ENCODE measurements at places on chromosomes 5 and 9. TPM values are rescaled to one million over a fixed set of nuclear protein-coding genes. Genes with fewer than 3 reads are reported as not detected.

GRCh38 chr9:120443489-120443888, 136.5 kb downstream of the CDK5RAP2 start:
- DNase-seq, result no peak

- DNase-seq, result no peak
Observed at GRCh38 chr5:14726066-14726838, 61.7 kb downstream of the OTULIN start.

DNA sequence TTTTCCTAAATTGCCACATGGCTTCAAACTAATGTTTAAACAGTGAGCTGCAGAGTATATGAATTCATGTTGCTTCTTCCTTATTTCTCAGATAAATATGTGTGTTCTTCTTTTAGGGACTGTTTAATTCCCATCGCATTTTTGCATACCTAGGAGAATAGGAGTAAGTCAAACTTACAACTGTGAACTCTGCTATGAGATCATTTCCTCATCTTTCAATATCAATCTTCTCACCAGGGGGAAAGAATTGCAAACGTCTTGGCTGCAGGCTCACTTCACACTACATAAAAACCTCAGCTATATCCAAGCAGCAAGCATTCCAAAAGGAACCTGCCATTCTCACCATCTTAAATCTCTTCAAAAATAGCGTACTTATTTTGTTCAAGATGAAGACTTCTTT, 271.0 kb downstream of the DNAH5 start:
- DNase-seq, result no peak

DNA sequence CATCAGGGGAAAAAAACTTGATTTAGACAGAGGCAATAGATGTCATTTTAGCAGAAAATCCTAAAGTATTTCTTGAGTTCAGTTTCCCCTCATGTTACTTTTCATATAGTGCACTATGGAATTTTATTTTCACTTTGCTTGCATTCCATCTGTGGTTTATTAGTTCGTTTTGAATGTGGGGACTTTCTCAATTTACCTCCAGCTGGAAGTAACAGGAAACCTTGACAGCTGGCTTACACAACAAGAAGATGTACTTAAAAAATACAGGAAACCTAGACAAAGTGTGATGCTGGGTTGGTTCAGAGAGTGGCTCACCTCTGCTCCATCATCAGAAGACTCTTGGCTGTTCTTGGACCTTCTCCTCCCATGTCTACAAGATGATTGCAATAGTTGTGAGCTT, 567.0 kb downstream of the CETN3 start:
- no peak for DNase-seq

GRCh38 chr5:138636398-138636944, 61.3 kb upstream of the HSPA9 start:
- no peak for DNase-seq

DNA sequence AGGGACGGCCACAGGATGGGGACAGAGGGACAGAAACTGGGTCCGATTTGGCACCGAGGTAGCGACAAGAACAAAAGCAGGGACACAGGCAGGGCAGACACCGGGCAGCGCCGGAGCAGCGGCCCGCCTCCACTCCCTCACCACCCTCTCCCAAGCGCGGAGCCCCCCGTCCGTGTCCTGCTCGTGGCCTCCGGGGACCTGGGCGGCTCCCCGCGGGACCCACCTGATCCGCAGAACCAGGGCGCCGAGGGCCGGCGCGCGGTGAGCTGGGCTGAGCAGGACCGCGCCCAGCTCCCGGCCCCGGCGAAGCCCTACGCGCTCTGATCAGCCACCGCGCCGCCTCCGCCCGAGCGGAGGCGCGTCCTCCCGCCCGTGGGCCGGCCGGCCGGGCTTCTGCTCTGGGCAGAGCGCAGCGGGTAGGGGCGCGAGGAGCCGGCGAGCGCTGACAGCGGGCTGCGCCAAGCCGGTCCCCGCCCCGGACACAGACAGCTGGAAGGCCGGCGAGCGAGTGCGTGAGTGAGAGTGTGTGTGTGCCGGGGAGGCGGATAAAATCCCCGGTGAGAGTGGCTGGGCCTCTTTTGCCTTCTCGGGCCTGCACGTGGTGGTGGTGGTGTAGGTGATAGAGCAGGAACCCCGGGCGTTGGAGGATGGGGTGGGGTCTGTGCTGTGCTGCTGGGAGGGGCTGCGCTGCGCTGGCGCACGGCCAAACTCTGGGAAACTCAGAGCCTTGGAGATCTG, at the start of gene GGTA1:
GGTA1 (minus strand) TSS at position 418 of the 738 bp plus-strand sequence. CDS start 31,922 bp downstream, outside the sequence.
- DNase-seq, result no peak

DNA sequence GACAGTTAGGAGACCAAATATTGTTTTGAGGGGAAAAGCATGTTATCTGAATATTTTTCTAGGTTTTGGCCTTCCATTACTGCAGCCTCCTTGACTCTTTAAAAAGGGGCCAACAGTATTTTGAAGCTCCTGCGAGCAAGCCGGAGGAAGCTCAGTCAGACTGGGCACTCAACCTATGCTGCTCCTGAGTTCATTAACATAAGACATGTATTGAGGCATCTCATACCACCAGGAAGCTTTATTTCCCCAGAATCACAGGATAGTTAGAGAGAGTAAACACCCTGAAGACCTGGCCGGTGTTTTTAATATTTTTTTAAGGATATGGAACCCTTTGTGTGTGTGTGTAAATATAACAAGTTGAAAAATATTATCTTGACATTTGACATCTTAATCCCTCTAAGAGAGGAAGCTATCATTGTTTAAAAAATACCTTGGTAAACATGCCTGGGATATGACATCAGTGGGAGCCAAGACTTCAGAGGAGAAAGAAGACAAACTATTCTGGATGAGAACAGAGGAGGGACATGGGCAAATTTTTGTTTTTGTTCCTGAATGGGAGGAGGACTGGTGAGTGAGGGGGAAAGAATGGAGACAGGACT, 139.3 kb upstream of the SLIT3 start:
- no peak for DNase-seq

- DNase-seq, result no peak
Observed at GRCh38 chr9:84751921-84752320, 82.4 kb downstream of the NTRK2 start.

DNA sequence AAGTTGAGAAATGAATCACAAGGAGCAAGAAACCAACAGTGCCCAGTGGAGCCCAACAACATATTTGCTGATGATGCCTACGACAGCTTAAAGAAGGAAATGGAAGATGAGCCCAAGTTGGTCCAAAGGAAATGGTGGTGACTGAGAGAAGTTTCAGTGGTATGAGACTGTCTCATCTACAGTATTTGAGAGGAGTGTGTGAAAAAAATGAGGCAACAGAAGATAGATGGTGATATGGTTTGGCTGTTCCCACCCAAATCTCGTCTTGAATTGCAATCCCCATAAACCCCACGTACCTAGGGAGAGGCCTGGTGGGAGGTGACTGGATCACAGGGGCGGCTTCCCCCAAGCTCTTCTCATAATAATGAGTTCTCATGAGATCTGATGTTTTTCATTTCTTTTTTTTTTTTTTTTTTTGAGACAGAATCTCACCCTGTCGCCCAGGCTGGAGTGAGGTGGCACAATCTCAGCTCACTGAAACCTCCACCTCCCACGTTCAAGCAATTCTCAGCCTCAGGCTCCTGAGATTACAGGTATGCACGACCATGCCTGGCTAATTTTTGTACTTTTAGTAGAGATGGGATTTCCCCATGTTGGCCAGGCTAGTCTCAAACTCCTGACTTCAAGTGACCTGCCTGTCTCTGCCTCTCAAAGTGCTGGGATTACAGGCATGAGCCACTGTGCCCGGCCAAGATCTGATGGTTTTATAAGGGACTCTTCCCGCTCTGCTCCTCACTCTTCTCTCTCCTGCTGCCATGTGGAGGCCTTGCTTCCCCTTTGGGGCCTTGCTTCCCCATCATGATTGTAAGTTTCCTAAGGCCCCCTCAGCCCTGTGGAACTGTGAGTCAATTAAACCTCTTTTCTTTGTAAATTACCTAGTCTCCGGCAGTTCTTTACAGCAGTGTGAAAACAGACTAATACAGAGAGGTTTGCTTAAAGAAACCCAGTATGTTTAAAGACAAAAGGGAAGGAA, 30.2 kb downstream of the EFCAB9 start:
- peak; percentile 52 for DNase-seq

DNA sequence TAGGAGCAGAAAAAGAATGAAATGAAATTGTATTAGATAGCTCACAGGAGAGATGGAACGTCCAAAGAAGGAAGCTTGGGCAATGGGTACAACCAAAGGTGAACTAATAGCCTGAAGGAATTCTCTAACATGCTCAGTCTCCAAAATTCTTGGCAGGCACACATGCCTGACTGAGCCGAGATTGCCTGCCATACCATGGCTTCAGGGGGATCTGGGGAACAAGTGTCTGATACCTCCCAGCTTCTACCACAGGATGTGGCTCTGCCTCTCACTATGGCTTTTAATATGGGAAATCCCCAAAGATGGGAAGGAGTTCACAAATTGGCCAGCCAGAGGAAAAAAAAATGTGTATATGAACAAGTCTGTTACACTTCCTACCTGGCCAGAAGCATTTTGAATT, 3.6 kb upstream of the PALM2AKAP2 start:
- no peak for DNase-seq

DNA sequence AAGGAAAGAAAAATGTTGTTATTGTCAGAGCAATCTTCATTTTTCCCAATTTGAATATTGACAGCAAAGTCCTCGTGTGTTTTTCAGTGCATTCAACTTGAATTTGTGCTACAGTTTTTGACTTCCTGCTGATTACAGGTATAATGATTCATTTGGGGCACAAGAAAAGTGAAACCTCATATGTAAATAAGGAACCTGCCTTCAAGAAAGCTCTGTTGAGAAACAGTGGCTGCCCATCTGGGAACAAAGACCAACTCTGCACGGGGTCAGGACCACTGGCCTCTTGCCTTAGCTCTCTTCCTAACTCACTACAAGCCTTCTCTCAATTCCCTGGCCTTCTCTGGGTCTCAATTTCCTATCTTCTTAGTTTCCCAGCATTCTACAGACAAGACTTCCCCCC, 21.0 kb downstream of the TIMD4 start:
- DNase-seq, result no peak

GRCh38 chr9:21096172-21096900, 18.6 kb upstream of the IFNB1 start:
- DNase-seq, result peak; percentile 59

- no peak for DNase-seq
Observed at GRCh38 chr5:131812371-131813160, 15.7 kb upstream of the FNIP1 start.

GRCh38 chr9:18865542-18865941, 167.5 kb downstream of the SAXO1 start:
- DNase-seq, result no peak

GRCh38 chr5:80147119-80147815, 108.6 kb downstream of the SERINC5 start:
- DNase-seq, result peak; percentile 31

GRCh38 chr5:72499090-72499489, 8.1 kb downstream of the ZNF366 start:
- DNase-seq, result no peak

GRCh38 chr9:133771486-133772482, 33.6 kb upstream of the SARDH start:
- DNase-seq, result no peak

DNA sequence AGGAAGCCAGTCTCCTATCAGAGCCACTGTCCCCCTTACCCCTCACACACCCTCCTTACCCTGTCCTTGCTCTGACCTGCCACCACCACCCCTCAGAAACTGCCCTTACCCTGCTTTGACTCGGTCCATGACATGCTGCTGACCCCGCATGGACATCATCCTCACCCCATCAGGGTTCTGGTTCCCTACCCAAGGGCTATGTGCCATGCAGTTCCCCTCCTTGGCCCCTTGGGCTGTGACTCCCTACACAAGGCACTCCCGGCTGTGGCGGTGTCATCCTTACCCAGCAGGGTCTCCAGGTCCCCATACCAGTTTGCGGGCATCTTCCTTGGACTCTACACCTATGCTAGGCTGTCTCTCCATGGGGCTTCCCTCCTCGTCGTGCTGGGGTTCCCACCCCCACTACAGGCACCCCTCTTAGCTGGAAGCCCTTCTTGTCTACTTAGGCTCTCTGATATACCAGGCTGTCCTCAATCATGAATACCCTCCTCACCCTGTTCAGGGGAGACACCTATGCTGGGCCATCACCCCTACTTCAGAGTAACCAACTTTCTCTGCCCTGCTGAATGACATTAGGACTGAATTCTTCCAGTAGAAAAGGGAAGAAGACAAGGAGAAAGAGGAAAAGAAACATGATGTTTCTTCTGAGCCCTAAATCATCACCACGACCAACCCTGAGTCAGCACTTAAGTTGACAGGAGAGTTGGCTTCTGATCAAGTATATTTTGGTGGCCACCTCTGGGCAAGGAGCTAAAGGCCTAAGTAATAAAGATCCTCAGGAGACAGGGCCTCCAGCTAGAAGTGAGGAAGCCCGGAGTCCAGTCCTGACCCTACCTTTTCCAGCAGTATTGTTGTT, 115.2 kb downstream of the GCNT1 start:
- DNase-seq, result no peak

DNA sequence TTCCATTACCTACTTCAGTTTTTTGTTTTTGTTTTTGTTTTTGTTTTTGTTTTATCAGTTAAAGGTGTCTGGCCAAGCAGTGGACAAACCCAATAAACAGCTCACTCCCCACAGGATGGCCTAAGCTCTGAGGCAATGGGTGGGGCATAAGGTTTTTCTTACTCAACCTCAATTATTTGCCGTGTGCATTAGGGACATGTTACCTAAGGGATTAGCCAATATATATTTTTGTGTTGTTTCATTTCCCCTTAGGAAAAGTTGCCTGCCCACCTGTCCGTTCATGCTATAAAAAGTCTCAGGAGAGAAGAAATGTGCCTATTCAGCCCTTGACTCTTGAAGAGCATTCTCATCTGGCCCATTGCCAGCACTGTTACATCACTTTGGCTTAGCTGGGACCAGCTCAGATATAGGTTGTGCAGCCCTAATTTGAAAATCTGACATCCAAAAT, 7.3 kb downstream of the SH3RF2 start:
- DNase-seq, result no peak

GRCh38 chr5:158202801-158203200, 343.9 kb upstream of the CLINT1 start:
- no peak for DNase-seq

GRCh38 chr5:16616536-16617273, at the start of gene RETREG1:
Gene RETREG1 (minus strand): TSS chr5:16616997. CDS start chr5:16616971, 26 bp downstream.
- DNase-seq, result peak; percentile 85

DNA sequence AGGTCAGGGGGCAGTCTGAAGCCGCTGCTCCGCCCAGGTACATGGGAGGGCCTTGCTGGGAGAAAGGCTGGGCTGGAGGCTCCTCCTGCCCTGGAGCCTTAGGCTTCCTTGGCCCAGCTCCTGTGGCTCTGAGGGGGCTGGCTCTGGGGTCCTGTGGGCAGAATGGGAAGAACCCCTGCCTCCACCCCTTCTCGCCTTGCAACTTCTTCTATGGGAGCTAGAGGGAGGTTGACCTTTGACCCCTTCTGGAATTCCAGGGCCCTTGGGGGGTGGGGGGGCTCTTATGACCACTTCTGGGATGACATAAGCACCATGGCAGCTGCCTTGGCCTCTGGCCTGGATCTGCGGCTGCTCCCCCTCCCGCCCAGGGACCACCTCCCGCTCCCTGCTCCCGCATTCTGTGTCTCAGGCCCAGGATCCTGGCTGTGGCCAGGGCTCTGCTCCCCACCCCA, 32.2 kb downstream of the IER5L start:
- no peak for DNase-seq

GRCh38 chr5:75992753-75993152, 90.4 kb upstream of the SV2C start:
- no peak for DNase-seq

Gene FAM163B
- not detected for total RNA-seq

Gene CARTPT
- total RNA-seq, result not detected

Gene PCDHGC4
- not detected for total RNA-seq

Gene MAMDC2
- total RNA-seq, result not detected

Gene FBLL1
- total RNA-seq, result not detected

Gene PCDHGA4
- 0.20 TPM for total RNA-seq

Gene TMOD1
- 0.88 TPM for total RNA-seq

Gene SEC24A
- 25.2 TPM for total RNA-seq

Gene EGFLAM
- not detected for total RNA-seq

Gene SKP2
- total RNA-seq, result 43.5 TPM

Gene PANK3
- 47.9 TPM for total RNA-seq

Gene OR1Q1
- 0.40 TPM for total RNA-seq

Gene TOMM5
- 113 TPM for total RNA-seq
